ENCODE measurements at places on chromosomes 6 and 20. TPM values are rescaled to one million over a fixed set of nuclear protein-coding genes. Genes with fewer than 3 reads are reported as not detected.

Gene TMEM244
- total RNA-seq, result not detected

Gene CFB
- not detected for total RNA-seq

Gene MMP24
- total RNA-seq, result 5.9 TPM

Gene FLRT3
- 81.7 TPM for total RNA-seq

Gene CRISP3
- not detected for total RNA-seq

Gene CCR6
- not detected for total RNA-seq

Gene TPBG
- 33.1 TPM for total RNA-seq

Gene RIPOR3
- total RNA-seq, result 0.46 TPM

Gene REM1
- total RNA-seq, result not detected

Gene LINC00237
- total RNA-seq, result 2.0 TPM

Data from endodermal cell (in vitro differentiated cells).